Thyroid gland (tissue), 4 donors: ENCODE measurements at places on chromosomes 6 and 20. TPM values are rescaled to one million over a fixed set of nuclear protein-coding genes. Genes with fewer than 3 reads are reported as not detected.

The ULBP2 gene
- total RNA-seq, result 1.5 TPM

The NRSN1 gene
- total RNA-seq, result not detected

The ADTRP gene
- total RNA-seq, result not detected

The CD24 gene
- total RNA-seq, result 2,171 TPM

The C4B gene
- total RNA-seq, result 321 TPM

The SLC35D3 gene
- not detected for total RNA-seq

DNA sequence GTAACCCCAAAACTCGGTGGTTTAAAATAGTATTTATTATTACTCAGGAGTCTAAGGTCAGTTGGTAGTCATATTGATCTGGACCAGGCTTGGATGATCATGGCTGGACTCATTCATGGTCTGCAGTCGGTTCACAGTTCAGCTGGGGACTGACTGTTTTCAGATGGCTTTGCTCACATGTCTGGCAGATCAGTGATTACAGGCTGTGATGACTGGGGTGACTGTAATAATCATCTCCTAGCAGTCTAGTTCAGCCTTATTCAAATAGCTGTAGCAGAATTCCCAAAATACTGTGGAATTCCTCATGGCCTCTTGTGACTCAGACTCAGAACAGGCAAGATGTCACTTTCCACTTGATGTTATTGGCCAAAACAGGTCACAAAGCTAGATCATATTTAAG lies 16.4 kb upstream of the NT5DC1 start:
- no peaks in the 10 kb centered on the region for H3K36me3 ChIP-seq
- H3K27me3 ChIP-seq, result no peaks in the 10 kb centered on the region
- no peak overlapping the region for H3K4me3 ChIP-seq
- no peaks in the 10 kb centered on the region for H3K4me1 ChIP-seq
- no peak overlapping the region for H3K27ac ChIP-seq

- no peak for DNase-seq
- H3K4me3 ChIP-seq, result no peak overlapping the region
- H3K27me3 ChIP-seq, result no peaks in the 10 kb centered on the region
- no peak overlapping the region for H3K27ac ChIP-seq
Measured at GRCh38 chr20:19317237-19318069, 105.0 kb downstream of the SLC24A3 start.

DNA sequence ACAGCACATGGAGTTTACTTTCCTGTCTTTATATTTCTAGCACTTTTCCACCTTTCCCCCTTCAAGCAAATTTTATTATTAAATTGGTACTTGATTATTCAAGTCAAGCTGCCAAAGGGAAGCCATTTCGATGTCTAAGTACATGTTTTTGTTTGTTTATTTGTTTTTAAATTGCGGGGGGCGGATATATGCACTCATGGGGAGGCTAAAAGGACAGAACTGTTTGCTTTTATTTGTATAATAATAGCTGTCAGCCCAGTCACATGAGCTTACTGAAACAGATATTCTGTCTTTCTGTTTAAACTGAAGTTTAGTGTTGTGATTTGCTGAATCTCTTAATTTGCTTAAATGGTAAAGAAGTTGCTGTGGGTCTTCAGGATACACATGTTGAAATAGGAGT lies 49.6 kb upstream of the PLCG1 start:
- DNase-seq, result no peak
- H3K4me3 ChIP-seq, result no peak overlapping the region
- H3K36me3 ChIP-seq, result peaks cover 16% of the 10 kb centered on the region
- peaks cover 9% of the 10 kb centered on the region for H3K4me1 ChIP-seq
- no peaks in the 10 kb centered on the region for H3K27me3 ChIP-seq

DNA sequence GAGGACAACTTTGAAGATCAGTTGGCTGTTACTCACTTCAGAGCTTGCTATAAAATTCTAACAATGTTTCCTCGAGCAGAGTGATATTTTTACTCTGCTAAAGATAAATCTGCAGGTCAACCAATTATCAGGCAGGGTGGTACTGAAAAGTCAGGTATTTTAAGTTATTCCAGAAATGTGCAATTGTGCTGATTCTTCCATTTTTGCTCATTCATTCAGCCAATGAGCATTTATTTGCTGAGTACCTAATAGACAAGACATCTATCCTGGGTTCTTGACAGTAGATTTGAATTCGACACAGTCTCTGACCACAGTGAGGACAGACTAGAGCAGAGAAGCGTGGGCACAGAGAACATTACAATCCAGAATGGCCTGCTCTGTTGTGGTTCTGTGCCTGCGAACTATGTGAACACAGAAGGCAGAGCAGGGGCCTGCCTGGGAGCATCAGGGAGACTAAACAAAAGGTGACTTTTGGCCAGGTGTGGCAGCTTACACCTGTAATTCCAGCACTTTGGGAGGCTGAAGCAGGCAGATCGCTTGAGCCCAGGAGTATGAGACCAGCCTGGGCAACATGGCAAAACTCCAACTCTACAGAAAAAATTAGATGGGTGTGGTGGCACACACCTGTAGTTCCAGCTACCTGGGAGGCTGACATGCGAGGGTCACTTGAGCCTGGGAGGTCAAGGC lies 14.8 kb downstream of the TPMT start:
- H3K4me3 ChIP-seq, result no peak overlapping the region
- no peaks in the 10 kb centered on the region for H3K27me3 ChIP-seq
- H3K4me1 ChIP-seq, result peaks cover 22% of the 10 kb centered on the region
- H3K36me3 ChIP-seq, result peaks cover 52% of the 10 kb centered on the region
- H3K27ac ChIP-seq, result no peak overlapping the region

DNA sequence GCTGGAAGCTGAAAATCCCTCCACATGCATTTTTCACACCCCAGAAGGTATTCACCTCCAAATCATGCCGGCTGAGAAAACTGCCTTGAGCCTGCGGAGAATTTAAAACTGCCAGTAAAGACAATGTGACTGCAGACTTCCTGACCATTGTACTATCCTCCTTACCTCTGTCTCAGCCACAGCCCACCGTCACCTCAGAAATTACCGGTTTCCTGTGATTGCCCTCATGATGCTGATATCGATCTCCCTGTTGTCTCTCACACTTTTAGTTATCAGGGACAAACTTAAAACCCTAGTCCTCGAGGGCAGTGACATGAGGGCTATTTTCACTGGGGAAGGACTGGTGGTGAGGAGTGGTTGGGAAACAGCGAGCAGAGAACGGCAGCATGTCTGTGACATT lies 30.2 kb upstream of the FOXQ1 start:
- H3K36me3 ChIP-seq, result no peaks in the 10 kb centered on the region
- H3K4me1 ChIP-seq, result peaks cover 16% of the 10 kb centered on the region
- H3K27ac ChIP-seq, result no peak overlapping the region
- no peaks in the 10 kb centered on the region for H3K27me3 ChIP-seq
- no peak for DNase-seq

GRCh38 chr20:42267793-42268384 lies 649.7 kb upstream of the CHD6 start:
- DNase-seq, result no peak
- H3K4me3 ChIP-seq, result no peak overlapping the region
- H3K27me3 ChIP-seq, result no peaks in the 10 kb centered on the region
- H3K4me1 ChIP-seq, result no peaks in the 10 kb centered on the region
